ENCODE measurements at places on chromosomes 2 and 18.

- DNase-seq = no peak
These were observed 28.6 kb downstream of the SIGLEC15 start for GRCh38 chr18:45854036-45854586.

DNA sequence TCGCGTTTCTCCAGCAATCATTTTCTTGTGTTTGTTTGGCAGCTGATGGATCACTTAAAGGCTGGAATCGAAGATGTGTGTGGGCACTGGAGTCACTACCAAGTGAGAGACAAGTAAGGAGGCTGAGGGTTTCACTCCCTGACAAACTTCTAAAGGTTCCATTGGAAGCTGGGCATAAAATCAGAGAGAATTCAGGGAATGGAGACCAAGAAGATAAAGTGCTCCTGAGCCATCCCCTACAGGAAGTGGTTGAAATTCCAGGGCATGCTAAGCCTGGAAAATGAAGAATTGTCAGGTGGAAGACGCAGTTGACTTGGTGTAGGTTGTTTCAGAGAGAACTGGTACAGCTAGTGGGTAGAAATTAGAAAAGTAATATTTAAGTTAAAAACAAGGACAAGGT, 39.1 kb downstream of the SLC9A4 start:
- no peak for DNase-seq

DNA sequence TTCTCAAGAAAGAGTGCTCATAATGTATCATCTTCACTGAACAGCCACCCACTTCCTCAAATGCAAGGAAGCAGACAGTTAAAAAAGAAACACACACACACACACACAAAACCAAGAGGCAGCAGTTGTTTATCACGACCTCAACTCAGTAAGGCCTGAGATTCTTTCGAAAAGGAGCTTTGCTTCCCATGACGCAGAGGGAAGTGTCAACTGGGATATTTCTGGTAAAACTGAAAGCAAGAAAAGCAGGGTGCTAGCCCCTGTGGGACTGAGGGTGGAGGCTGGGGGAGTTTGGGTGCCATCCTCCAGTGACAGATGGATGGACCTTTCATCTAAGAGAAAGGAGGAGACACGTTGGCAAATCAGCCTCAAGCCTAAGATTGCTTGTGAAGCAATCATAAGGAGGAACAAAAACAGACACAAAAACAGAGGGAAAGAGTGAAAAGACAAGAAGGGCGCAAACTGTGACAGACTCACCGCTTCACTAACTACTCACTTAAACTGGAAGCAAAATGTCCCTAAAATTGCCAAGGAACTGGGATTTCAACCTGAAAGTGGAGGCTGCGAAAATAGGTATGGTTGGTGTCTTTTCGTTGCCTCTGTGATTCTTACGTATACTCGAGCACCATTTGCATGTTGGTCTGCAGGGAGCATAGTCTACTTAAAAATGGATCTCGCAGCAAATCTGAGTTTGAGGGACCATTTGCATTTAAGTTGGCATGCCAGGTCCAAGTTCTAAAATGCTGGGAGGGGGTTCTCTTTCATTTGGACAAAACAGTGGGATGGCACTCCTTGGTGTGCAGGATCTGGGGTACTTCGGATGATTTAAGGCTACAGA, at the start of gene ARHGAP25:
ARHGAP25 (plus strand) TSS at position 124 of the 838 bp plus-strand sequence; CDS start at position 513, 389 bp downstream.
- no peak for DNase-seq

- no peak for DNase-seq
These were observed 67.2 kb downstream of the REV1 start for GRCh38 chr2:99422599-99422998.

DNA sequence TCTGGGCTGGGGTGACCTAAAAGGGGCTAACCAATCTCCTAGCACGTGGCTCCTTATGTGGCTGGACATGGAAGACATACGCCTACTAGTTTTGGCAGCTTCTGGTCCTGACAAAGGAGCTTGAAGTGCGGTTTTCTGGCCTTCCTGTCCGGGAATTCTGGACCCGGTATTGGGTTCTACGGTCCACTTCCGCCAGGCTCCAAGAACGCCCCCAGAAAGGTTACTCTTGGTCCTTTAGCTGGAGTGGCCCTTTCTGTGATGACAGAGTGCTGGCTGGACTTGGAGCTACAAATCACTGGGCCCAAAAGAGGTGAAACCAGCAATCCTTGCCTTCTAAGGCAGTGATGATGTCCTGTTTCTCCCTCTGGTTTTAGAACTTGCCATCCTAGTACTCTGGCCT, 164.2 kb upstream of the EPAS1 start:
- DNase-seq = no peak

- no peak for DNase-seq
These were observed 11.3 kb upstream of the VRK2 start for GRCh38 chr2:58035352-58035751.

DNA sequence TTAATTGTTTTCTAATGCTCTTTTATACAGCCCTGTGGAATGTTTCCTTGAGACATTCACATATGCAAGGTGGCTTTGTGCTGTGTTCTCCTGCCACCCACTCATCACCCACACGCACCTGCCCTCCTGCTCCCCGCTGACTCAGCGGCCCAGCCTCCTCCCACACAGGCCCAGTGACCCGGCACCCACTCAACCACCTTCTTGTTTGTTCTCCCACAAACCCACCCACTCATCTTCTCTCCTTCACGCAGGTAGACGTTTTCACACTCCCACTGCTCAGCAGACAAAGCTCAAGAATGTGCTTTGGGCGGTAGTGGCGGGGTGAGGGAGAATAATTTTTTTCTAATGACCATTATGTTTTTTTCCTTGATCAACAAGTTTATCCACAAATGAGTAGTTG, 28.6 kb upstream of the NEMP2 start:
- peak; percentile 11 for DNase-seq

DNA sequence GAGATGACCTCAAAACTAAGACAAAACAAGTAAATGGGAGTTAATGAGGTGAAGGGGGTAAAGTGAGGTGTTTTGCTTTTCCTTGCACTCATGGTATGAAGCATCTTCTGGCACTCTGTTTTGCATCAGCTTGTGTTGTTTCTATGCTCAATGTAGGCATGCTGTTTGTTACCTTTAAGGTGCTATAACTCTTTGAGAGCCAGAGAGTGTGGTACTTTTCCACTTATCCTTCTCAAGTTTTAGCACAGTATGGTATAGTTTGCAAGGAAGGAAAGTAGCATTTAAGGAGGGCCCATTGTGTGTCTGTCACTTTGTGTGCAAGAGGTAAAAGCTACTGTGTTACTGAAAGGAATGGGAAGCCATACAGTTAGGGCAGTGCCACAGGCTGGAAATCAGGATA, 17.5 kb upstream of the CXCR4 start:
- no peak for DNase-seq

- DNase-seq = no peak
These were observed 263.6 kb downstream of the ZNF516 start for GRCh38 chr18:76231402-76231801.

DNA sequence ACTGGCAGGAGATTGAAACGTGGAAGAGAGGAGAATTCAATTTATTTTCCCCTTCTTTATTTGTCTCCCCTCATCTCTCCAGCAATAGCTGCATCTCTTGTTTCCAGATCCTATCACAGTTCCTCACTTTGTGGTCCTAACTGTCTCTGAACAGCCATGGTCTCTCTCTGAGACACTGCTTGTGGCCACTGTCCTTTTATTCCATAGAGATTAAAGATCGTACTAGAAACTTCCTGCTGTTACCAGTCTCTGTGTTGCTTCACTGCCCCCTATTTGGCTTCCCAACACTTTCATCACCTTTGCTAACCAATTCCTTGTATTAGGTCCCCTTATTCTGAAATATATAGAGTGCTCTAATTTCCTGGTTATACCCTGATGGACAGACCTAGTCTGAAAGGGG, 48.9 kb upstream of the CAVIN2 start:
- DNase-seq = no peak

GRCh38 chr2:44745922-44746766, 195.4 kb upstream of the SIX3 start:
- no peak for DNase-seq

DNA sequence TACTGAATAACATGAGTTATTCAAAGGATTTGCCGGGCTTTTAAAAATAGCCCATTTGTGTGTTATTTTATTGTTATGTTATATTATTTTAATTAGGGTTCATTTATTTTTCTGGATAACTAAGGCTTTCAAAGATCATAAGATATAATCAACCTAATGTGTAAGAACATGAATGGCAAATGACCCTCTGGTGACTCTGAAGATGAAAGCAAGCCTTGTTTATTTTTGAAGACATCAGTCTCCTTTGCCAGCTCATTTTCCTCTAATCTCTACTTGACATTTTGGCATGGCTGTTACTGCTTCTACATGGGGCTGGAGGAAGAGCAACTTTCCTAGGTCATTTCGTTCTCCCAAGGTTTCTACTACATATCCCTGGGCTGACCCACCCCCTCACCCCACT, 10.6 kb downstream of the FAP start:
- DNase-seq = no peak

- DNase-seq = no peak
These were observed 61.0 kb downstream of the MAP3K20 start for GRCh38 chr2:173136599-173136998.

DNA sequence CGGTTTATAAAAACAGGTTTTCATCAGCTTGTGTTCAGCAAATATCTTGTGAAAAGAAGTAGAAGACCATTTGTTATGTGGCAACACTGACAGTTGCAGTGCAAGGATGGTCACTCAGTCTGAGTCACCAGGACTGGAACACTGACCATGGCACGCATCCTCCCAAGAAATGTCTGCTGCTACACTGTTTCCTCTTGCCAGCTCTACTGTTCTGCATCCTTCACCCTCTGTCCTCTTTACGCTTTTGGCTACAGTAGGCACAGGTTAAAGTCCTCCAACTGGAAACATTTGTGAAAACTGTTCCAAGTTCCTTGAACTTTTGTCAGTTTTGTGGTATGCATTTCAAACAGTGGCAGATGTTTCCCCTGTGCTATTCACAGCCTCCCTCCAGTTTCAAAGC, 39.4 kb downstream of the OSR1 start:
- no peak for DNase-seq

GRCh38 chr2:557635-558301, 119.4 kb downstream of the TMEM18 start:
- no peak for DNase-seq

DNA sequence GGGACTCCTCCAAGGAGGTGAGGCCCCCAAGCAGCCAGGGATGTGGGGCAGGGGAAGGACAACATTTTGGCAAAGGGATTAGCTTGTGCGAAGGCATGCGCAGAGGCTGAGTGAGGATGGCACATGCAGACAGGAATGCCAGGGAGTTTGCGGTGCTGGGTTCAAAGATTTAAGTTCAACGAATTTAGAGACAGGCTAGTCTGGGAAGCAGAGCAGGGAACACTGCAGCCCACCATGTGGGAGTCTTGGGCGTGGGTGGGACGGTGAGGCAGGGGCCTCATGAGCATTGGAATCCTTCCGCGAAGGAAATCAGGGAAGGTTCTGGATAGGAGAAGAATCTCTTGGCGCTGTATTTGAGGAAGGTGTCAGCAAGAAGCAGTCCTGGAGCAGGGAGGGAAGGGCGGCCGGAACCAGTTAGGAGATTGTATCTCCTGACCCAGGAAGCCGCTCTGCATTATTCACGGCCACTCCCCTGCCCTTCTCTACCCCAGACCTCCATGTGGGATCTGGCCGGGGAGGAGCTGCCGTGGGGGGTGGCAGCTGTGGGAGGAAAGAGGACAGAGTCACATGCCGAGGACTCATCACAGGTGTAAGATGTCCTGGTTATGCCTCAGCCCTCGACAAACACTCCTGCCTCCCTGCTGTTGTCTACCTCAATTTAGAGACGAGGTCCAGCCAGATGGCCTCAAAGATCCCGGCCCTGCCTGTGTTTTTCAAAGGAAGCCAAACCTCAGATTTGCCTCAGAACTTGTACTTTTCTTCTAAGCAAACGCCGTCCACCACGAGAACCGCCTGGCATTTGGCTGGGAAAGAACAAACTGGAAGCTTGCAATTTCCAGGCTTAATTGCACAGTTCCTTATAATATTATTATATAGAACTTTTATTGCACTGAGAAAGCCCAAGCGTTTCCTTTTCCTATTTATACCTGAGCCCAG, 123.7 kb upstream of the SMAD2 start:
- no peak for DNase-seq

- DNase-seq = no peak
These were observed 1.7 kb downstream of the SH3RF3 start for GRCh38 chr2:109130723-109130995.

- DNase-seq = no peak
These were observed 175.6 kb downstream of the LAMA1 start for GRCh38 chr18:6941996-6942395.

- DNase-seq = no peak
These were observed 434.1 kb upstream of the HS6ST1 start for GRCh38 chr2:128752691-128753263.

GRCh38 chr2:37653805-37654378, 17.6 kb downstream of the CDC42EP3 start:
- DNase-seq = no peak

DNA sequence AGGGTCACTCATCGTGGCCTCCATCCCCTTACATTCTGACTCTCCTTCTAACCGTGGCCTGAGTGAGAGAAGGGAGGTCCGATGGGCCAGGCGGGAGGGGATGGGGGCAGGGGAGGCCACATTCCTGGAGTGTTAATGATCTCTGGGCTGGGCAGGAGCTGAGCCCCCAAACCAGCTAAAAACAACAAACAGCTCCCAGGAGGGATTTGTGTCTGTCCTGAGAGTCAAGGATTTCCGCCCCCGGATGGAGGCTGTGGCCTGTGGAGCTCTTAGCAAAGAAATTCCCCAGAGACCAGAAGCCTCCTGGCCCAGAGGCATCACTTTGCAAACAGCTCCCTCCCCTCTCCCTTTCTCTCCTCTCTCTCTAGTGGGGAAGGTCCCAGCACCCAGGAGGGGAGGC, 23.5 kb downstream of the EMX1 start:
- no peak for DNase-seq

- no peak for DNase-seq
These were observed 207.5 kb downstream of the ARHGAP15 start for GRCh38 chr2:143336719-143337210.

DNA sequence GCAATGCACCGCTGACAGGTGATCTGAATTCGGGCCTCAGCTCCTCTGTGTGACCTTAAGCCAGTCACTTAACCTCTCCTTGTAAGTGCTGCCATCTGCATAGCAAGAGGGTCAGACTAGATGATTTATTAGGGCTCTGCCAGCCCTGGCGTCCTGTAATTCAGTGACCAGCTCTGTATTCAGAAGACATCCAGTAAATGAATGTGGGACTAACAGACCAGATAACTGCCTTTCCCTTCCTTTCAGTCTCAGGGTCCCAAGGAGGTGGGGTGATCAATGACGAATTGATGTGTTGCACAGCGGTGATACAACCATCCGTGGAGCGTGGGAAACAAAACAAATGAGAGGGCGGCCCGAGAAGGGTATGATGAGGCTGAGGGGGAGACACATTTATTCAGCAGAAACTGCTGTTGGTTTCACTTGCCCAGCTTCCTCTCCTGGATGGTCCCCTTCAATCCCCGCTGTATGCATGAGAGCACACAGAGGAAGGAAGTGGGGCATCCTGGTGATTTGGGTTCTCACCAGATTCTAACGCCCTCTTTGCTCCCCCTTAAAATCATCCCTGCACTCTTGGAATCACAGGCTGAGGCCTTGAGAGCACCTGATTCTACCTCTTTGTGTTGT, 92.8 kb downstream of the VIT start:
- no peak for DNase-seq
